Brain microvascular endothelial cell (primary cell): ENCODE measurements at places on chromosomes 7 and 10.

- peak; percentile 48 for DNase-seq
Observed at GRCh38 chr7:133854739-133855138, 272.4 kb upstream of the LRGUK start.

DNA sequence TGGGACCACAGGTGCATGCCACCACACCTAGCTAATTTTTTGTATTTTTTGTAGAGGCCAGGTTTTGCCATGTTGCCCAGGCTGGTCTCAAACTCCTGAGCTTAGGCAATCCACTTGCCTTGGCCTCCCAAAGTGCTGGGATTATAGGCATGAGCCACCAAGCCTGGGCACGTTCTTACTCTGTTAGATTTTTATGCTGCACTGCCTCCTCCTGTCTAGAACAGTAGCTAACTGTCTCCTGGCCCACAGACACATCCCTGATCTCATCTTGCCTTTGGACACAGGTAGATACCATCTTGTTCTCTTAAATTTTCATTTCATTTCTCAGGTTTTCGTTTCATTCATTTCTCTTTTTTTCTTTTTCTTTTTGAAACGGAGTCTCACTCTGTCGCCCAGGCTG is 41.1 kb downstream of the BLVRA start:
- DNase-seq, result no peak

DNA sequence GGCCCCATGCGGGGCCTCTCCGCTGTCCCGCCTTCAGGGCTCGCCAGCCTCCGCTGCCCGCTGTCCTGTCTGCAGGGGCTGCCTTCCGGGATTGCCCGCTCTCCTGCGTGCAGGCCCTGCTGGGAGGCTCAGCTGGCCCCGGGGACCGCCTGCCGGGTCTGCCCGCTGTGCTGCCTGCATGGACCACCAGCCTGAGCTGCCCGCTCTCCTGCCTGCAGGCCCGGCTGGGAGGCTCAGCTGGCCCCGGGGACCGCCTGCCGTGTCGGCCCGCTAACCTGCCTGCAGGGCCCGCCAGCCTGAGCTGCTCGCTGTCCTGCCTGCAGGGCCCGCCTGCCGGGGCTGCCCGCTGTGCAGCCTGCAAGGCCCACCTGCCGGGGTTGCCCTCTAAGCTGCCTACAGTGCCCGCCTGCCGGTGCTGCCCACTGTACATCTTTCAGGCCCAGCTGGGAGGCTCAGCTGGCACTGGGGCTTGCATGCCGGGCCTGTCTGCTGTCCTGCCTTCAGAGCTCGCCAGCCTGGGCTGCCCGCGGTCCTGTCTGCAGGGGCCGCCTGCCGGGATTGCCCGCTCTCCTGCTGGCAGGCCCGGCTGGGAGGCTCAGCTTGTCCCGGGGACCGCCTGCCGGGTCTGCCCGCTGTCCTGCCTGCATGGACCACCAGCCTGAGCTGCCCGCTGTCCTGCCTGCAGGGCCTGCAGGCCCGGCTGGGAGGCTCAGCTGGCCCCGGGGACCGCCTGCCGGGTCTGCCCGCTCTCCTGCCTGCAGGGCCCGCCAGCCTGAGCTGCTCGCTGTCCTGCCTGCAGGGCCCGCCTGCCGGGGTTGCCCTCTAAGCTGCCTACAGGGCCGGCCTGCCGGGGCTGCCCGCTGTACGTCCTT is 165.1 kb downstream of the GLRX3 start:
- no peak for DNase-seq

DNA sequence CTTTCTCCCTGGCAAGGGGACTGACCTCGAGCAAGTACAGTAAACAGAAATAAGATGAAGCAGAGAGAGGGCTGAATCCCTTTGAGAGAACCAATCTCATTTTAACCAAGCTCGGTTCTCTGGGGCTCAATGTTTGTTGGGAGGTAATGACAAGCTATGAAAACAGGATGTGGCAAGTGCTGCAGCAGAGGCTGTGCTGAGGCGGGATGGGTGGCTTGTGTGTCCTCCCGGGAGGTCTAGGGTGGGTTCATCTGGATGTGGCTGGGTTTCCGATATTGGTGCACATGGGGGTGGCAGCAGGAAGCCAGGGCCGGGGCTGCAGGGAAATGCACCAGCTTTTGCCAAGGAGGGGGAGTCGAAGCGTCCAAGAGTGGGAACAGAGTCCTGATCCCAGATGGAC is 84.5 kb downstream of the AOAH start:
- DNase-seq, result no peak
